ENCODE measurements at places on chromosomes 1 and 21. TPM values are rescaled to one million over a fixed set of nuclear protein-coding genes. Genes with fewer than 3 reads are reported as not detected.
A peak's percentile ranks its signal among the peaks of the same experiment; 100 is the strongest.

Gene SERINC2
- total RNA-seq, result 36.0 TPM

Gene PLPPR5
- total RNA-seq, result not detected

Gene DPYD
- total RNA-seq, result 24.1 TPM

Gene LGR6
- total RNA-seq, result 5.6 TPM

GRCh38 chr1:182211386-182211785 is 149.9 kb upstream of the ZNF648 start:
- no peak for DNase-seq

- DNase-seq, result no peak
These were observed 54.9 kb downstream of the ADAMTS1 start for GRCh38 chr21:26790296-26790695.

DNA sequence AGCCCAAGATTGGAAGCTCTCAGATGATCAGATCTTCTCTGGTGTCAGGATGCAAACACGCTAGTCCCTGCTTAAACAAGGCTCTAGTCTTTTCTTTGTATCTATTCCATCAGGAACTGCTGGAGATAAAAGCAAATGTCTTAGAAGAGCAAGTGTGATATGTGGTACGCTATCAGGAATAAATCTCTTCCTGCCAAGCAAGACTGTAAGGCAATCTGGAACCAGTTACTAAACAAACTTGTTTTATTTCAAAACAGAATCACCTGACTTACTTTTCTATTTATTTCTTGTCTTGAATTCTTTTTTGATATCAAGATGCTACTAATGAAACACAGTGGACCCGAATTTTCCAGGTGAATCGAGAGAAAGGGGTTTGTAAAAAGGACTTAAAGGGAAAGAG is 139.9 kb upstream of the ZNF644 start:
- DNase-seq, result no peak

DNA sequence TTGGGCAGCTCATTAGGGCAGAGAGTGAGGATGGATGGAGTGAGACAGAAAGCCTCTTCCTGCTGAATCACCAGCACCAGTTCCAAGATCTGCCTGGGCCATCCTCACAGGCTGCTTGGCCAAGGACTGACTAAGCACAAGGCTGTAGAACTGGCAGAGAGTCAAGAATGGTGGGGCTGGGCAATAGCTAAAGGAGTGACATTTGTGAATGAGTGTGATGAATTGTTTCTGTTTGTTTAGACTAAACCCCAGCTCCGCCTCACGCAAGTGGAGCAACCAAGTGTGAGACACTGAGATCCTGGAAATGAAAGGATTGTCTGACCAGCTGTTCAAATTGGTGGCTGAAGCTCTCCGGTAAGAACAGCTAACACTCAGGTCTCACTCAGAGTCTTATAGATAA is 38.6 kb downstream of the BRINP2 start:
- peak; percentile 58 for DNase-seq

GRCh38 chr1:226838456-226838855 is 32.0 kb upstream of the PSEN2 start:
- no peak for DNase-seq

GRCh38 chr1:151144474-151145303 is 1.7 kb downstream of the SEMA6C start:
- no peak for DNase-seq

DNA sequence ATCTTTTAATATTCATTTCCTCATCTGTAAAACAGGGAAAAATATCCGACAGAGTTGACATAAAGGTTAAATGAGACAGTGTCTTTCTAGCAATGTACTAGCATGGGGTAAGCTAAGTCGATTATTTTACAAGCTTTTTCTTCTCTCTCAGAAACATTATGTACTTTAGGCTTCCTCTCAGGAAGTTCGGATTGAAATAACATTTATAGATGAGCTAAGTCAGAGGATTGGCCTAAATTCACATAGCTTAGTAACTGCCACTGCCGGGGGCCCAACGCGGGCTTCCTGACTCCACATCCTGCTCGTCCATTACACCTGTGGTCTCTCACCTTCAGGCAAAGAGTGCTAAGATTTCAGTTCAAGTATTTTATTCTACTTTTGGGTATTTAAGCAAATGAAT is 462.3 kb upstream of the NFIA start:
- DNase-seq, result no peak

- no peak for DNase-seq
These were observed 3.5 kb upstream of the KRTAP27-1 start for GRCh38 chr21:30340714-30341573.

GRCh38 chr1:17632541-17633184 is 93.2 kb downstream of the ARHGEF10L start:
- no peak for DNase-seq

- DNase-seq, result no peak
These were observed 12.0 kb upstream of the FMO2 start for GRCh38 chr1:171173069-171173468.

GRCh38 chr1:117493906-117494305 is 111.9 kb upstream of the TENT5C start:
- no peak for DNase-seq

- DNase-seq, result no peak
These were observed 49.7 kb downstream of the FHAD1 start for GRCh38 chr1:15296585-15297321.

- no peak for DNase-seq
These were observed 33.0 kb downstream of the LRRN2 start for GRCh38 chr1:204652497-204652896.
